ENCODE measurements at places on chromosomes 2 and 18.

GRCh38 chr2:223563462-223563861 lies 38.7 kb downstream of the SCG2 start:
- no peak for DNase-seq

DNA sequence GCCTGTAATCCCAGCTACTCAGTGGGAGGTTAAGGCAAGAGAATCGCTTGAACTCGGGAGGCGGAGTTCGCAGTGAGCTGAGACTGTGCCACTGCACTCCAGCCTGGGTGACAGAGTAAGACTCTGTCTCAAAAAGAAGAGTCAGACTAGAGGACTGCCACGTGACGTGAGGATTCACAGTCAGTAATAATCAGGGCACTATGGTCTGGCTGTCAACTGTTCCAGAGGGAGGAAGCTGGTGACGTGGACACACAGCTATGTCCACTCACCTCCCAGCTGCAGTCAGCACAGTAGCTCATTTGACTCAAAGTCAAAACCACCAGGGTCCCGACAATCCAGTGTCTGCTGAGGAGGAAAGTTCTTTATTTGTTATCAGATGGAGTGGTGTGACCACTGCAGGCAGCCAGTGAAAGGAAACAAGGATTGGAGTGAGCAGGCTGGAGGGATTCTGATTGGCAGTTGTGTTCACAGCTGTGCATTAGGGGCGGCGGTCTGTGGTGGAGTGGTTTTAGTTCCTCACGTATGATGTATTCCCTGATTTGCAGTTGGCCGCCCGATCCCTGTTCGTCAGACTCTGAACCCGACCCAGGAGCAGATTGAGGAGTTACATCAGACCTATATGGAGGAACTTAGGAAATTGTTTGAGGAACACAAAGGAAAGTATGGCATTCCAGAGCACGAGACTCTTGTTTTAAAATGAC lies 37.9 kb downstream of the MOGAT1 start:
- peak; percentile 53 for DNase-seq

DNA sequence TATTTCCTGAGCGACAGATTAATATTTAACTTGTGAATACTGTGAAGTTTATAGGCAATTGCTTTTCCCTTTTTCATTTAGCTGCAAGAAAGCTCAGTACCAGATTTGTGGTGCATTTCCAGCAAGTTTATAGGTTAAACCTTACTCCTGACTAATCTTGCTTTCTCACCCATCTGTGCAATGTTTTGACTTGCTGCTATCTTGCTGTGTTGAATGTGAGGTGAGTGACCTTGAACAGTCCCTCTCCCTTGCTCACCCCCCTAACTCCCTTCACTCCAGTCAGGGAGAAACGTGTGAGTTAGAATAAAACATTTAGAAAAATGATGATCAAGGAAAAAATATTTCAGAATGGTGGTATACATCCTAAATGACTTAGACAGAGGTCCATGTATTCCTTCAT lies 39.8 kb upstream of the PARD3B start:
- no peak for DNase-seq

DNA sequence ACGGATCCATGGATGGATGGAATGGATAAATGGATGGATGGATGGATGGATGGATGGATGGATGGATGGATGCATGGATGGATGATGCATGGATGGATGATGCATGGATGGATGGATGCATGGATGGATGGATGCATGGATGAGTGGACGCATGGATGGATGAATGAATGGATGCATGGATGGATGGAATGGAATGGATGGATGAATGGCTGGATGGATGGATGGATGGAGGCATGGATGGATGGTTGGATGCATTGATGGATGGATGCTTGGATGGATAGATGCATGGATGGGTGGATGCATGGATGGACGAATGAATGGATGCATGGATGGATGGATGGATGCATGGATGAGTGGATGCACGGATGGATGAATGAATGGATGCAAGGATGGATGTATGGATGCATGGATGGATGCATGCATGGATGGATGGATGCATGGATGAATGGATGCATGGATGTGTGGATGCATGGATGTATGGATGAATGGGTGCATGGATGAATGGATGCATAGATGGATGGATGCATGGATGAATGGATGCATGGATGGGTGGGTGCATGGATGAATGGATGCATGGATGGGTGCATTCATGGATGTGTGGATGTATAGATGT lies 209.2 kb downstream of the ALPK2 start:
- DNase-seq, result no peak

- DNase-seq, result no peak
Observed at GRCh38 chr18:62838475-62839098, 123.2 kb downstream of the PHLPP1 start.

GRCh38 chr2:177606636-177607035 lies 214.1 kb downstream of the AGPS start:
- DNase-seq, result no peak

- DNase-seq, result no peak
Observed at GRCh38 chr2:46563186-46563585, 83.8 kb downstream of the TMEM247 start.

DNA sequence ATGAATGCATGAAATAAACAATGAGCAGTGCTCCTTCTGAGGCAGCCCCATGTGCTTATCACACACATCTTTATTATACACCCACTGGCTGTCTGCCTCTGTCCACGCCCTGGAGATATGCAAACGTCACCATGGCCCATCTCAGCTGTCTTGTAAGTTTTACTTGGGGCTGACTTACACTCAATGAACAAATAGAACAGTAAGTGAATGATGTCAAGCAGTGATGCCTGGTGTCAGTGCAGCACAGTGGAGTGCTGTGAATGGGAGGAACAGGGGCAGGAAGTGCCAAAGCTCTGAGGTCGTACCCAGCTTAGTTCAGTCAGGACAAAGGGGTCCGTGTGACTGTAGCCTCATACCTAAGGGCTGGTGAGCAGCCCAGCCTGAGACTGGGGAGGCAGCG lies 659.5 kb upstream of the HS6ST1 start:
- DNase-seq, result peak; percentile 33

DNA sequence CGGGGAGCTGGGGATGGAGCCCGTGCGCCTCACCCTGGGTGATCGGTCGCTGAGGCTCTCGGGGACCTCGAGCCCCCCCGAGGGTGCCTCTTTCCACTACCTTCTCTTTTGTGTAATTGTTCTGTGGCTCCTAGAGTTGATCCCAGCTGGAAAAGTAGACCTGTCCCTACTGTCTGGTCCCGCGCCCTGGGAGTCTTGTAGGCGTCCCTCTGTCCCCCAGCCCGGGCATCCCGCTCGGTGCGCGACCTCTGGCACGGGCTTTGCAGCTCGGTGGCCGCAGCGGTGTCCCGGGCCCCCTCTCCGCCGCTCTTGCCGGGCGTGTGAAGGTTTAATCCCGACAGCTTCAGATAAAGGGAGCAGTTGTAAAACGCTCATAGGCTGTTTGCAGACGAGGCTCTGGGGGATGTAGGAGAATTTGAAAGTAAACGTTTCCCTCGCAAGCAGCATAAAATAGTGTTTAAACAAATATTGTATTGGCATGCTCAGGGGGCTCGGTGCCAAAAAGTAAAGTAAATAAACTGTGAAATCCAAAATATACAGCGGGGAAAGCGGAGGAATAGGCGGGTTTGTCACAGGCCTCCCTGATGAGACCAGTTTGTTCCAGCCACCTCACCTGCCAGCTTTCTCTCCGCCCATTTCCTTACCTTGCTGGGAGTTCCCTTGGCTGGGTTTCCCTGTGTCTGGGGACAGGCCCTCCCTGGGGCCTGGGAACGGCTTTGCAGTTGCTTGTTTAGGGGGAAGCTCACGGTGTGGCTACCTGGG lies 1.9 kb downstream of the GLI2 start:
- DNase-seq, result peak; percentile 81

DNA sequence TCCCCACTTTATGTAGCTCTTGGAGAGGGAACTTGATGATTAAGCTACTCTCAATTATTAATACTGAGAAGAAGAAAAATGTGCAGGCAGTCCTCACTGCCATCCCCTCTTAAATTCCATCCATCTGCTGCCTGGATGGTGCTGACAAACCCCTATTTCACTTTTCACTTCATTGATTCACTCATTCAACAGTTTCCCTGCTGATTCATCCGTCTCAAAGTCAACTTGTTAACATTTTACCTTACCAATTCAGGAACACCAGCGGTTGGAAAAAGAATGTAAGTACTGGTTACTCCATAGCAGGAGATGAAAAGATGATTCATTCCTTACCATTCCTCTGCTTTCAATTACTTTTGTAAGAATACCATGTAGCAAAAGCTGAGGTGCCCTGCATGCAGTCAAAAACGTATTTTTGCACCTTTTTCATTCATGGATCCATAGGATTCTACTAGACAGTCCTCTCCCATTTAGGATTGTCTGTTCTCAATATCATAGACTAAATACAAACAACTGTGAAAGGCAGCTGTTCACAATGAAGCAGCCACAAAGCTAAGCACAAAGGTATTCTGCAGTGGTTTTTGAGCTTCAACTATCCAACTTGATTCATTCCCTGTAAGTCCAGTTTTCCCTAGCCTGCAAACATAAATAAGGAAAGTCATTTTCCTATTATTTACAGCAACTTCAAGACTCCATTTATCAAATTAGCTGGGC lies 262.0 kb downstream of the MREG start:
- DNase-seq, result no peak

- no peak for DNase-seq
Observed at GRCh38 chr2:172472446-172473033, 45.2 kb downstream of the ITGA6 start.

DNA sequence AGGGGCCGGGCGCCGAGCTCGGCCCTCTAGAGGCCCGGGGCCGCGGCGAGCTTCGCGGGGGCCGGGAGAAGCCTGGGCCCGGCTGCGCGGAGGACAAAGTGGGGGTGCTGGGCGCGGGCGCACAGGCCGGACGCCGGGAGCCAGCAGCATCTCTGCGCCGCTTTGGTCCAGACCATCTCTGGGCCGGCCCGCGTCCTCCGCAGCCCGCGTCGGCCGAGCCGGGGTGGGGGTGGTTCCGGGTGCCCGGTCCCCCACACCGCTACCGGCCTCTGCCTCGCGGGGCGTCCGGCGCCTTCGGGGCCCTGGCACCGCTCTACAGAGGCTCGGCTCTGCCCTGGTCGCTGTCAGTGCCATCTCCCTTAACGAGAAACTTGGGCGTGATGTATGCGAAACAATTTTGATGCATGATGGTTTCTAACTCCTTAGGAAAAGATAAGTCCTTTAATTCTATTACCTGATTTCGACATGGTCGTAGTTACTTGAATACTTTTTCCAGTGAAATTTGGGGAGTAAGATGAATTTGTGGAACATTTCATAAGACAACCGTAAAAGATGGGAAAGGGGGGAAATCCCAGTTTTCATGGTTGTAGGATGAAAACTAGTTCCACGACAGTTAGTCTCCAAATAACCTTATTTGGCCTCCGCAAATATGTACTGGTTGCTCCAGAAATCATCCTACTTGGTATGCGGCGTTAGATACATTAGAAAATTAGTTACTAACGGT lies 562 bp downstream of the TWSG1 start:
- peak; percentile 3 for DNase-seq

- DNase-seq, result no peak
Observed at GRCh38 chr2:161028581-161028980, 131.6 kb upstream of the TANK start.

DNA sequence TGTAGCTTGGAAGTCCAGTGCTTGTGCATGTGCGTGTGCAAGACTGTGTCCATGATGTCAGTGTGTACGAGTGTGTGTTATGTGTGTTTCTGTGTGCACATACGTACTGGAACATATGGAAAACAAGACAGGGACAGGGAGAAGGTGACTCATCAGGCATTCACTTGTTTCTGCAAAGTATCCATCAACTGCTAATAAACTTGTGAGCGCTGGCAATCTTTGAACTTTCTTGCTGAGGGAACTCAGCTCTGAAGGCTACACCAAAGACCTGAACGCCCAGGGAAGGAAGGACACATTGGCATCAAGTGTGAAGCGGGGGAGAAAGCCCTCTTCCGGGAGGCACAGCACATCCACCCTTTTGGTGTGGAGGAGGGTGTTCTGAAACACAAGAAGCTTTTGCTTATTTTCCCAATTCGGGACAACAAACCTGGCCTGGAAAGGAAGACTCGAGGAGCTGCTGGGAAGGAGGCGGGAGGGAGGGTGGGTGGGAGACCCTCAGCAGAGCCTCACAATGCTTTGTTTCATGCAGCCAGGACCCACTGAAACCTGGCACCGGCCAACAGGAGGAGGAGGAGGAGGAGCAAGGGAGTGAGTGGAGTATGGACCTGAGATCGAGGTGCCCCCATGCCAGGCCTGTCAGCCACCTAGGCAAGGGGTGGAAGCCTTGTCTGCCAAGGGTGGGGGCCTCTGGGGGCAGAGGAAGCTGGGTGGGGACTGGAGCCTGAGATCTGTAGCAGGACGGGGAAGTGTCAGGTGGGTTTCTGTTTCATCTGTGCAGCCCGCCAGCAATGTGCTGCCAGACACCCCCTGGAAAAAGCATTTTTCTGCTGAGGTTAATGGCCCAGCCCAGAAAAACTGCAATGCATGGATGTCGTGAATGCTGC lies 26.8 kb downstream of the SMAD7 start:
- DNase-seq, result no peak

DNA sequence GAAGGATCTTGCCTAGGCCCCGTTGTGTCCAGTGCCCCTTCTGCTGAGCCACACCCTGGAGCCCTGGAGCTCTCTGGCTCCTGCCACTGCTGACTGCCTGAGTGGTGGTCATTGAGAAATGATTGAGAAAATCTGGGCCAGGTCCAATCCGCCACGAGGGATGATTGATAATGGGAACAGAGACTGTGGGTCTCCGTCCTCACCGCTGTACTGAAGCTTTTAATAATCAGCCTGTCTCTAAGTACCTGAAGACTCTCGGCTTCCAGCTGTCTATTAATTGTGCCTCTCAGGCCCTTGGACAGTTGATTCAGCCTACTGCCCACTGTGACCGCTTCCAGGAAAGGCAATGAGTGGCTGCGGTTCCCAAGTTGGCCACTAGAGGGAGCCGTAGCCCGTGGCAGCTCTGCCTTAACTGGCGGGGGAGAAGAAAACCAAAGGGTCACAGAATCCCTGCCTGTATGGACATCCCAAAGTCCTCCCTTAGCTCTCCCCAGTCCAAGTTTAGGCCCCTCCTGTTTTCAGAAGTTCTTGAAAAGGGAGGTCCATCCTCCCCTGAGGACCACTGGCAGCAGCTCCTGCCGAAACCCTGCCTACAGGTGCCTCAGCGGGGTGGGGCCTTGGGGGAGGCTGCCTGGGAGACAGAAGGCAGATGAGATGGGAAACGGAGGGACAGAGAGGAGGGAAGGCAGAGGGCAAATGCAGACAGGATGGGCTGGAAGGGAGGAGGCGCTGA lies 213.6 kb downstream of the TNS1 start:
- peak; percentile 80 for DNase-seq

GRCh38 chr2:120897399-120897798 lies 161.7 kb downstream of the GLI2 start:
- no peak for DNase-seq

GRCh38 chr2:65598996-65599395 lies 166.6 kb upstream of the SPRED2 start:
- no peak for DNase-seq
